Fibroblast of the conjunctiva (primary cell): ENCODE measurements at places on chromosomes 13 and 19.
A peak's percentile ranks its signal among the peaks of the same experiment; 100 is the strongest.

DNA sequence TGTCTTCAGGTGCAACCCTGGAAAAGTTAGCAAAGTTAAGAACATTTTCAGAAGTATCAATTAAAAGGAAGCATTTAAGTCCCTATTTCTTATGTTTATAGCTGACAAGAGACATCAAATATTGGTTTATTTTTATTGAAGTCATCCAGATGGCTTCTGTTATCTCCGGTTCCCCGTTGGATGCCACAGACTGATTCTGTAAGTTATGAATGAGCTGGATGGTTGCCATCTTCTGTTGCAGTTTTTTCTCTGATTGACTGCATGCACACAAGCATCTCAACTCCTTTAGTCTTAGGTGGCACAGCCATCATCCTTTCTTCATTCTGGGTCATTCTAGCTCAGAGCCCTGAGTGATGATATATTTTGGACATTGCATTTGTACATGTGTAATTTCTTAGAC lies 10.6 kb upstream of the OXGR1 start:
- DNase-seq = no peak

- DNase-seq = no peak
Observed at GRCh38 chr19:39546599-39546998, 6.6 kb upstream of the EID2 start.

DNA sequence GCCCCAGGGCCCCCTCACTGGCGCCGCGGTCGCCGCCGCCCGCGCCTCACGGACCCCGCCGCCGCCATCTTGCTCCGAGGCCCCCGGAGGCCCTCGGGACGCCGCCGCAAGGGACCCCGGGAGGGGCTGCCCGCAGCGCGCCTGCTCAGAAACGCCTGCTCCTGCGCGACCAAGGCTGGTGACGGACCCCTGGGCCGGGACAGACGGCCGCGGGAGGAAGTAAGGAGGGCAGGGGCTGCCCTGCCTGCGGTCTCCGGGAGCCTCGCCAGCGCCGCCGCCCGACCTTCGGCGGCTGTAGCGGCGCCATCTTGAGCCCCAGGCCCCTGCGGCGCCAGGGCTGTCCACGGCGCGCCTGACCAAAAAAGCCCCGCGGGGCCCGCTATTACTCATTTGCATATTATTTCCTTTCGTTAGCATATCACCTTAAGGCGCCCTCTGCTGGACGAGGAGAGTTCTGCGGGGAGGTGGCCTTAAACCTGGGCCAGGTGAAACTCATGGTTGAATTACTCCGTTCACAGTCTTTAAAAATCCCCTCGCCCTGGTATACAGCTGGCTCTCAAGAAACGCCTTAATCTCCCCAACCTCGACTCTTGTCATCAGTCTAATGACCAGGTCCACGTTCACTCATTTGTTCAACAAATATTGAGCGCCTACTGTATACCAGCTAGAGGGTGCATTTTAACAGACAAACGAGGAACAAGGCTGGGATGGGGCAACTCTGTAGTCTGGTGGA lies at the start of gene REXO1:
Gene REXO1 (minus strand): TSS at position 85 of the 733 bp plus-strand sequence. CDS start 125 bp downstream, outside the sequence.
- peak; percentile 74 for DNase-seq

GRCh38 chr13:27442071-27442647 lies 8.2 kb downstream of the MTIF3 start:
- DNase-seq = no peak

DNA sequence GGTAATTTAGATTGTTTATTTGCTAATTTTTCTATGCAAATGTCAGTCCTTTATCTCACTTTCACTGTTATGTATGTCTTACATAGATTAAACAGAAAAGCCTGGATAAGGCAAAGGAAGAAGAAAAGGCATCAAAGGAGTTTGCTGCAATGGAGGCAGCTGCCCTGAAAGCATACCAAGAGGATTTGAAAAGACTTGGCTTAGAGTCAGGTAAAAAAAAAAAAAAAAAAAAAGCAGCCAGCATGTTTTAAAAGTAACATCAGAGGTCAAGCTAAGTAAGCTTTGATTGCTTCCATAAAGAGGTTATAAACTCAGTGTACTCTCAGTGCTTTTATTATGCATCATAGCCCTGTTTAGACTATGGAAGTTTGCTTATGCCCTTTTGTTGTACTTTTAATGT lies 3.8 kb downstream of the WBP4 start:
- DNase-seq = peak; percentile 75

DNA sequence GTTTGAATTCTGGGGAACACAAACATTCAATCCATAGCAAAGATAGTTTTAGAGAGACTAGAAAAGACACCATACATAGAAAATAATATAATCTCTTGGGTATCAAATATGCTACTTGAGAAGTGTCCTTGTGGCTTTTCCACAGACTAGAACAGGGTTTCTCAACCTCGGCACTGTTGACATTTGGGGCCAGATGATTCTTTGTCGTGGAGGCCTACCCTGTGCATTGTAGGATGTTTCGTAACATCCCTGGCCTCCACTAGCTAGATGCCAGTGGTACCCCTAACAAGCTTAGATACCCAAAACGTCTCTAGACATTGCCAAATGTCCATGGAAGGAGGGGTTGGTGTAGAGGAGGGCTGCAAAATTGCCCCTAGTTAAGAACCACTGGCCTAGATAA lies 2.2 kb upstream of the ESD start:
- DNase-seq = no peak

GRCh38 chr19:2711172-2711874 lies 8.8 kb upstream of the GNG7 start:
- DNase-seq = no peak

DNA sequence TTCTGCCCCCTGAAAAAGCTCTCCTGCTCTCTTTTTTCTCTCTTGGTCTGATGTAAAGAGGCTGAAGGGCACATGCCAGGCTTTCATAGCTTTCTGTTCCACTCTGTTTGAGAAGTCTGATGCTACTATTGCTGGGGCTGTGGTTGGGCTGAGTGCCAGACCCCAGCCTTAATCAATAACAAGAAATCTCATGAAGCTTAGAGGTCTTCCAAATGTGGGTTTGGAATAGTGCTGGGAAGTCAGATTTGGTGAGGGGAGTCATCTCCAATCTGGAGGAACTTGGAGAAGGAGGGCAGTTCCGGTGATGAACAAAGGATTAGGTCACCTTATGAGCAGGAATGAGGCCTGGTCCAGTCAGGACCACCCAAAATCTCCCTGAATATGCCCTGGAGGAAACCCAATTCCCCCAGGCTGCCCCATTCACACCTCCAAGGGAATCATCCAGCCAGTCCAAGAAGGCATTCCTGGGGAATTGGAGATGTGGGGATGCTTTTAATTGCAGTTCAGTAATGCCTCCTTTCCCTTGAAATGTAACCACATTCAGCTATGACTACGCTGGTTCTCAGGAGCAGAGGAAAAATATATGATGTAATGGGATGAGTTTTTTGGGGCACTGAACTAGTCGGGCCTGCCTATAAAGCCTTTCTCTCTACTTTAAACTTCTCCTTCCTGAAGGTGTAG lies 102.0 kb downstream of the STARD13 start:
- DNase-seq = no peak

DNA sequence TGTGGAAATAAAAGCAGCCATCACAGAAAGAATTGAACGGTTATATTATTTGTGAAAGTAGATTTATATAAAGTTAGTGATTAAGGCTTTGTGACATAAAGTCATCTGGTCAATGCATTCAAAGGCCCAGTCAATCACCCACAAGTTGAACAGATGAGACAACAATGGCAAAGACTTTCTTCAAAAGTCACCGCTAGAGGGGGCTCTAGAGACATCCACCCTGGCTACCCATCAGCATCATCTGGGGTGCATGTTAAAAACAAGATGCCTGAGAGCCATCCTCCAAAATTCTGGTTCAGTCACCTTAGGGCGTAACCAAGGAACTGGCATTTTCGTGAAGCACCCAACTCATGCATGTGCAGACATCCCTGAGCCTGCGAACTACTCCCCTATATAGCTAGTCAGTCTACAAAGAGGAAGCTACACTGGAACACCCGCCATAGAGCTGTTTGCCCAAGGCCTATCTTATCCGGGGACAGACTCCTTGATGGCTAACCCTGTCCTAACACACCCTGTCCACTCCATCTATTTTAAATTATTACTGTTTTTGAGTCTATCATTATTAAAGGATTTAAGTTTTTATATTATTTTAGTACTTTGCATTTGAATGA lies 970.5 kb downstream of the UQCRFS1 start:
- DNase-seq = peak; percentile 2

DNA sequence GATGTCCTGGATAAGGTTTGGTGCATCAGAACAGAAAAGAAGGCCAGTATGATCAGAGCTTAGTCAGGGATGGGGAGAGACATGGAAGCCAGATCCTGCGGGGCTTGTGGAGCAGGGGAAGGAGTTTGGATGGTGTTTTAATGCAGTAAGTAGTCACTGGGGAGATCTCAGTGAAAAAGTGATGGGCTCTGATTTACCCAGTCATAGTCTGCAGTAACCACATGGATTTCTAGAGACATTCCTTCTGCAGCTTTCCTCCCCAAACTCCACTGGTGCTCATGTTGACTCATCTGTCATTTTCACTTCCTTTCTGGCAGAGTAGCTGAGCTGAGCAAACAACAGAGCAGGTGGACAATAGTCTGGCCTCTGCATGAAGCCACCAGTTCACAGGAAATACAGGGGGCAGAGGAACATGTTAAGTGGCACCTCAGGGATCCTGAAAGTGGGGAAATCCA lies 144.1 kb downstream of the DPF1 start:
- peak; percentile 16 for DNase-seq

GRCh38 chr13:38685974-38686576 lies 802 bp upstream of the FREM2 start:
- peak; percentile 5 for DNase-seq

DNA sequence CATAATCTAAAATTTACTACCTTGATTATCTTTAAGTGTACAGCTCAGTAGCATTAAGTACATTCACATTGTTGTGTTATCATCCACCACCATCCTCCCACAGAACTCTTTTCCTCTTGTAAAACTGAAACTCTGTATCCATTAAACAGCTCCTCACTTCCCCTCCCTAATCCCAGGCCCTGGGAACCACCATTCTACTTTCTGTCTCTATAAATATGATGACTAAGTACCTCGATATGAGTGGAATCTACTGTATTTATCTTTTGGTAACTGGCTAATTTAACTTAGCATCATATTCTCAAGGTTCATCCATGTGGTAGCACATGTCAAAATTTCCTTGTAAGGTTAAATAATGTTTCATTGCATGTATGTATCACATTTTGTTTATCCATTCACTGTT lies 49.0 kb upstream of the POMP start:
- DNase-seq = no peak

GRCh38 chr13:26460648-26461047 lies 96.8 kb upstream of the WASF3 start:
- no peak for DNase-seq

- DNase-seq = no peak
Observed at GRCh38 chr19:44712864-44713515, 14.0 kb downstream of the CEACAM16 start.

DNA sequence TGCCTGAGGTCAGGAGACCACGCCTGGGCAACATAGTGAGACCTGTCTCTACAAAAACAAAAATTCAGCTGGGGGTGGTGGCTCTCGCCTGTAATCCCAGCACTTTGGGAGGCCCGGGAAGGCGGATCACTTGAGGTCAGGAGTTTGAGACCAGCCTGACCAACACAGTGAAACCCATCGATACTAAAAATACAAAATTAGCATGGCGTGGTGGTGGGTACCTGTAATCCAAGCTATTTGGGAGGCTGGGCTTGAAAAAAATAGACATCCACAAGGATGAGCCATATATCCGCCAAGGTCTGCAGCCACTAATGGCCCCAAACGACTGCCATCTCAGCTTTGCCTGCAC lies 3.1 kb downstream of the RPS16 start:
- DNase-seq = no peak

DNA sequence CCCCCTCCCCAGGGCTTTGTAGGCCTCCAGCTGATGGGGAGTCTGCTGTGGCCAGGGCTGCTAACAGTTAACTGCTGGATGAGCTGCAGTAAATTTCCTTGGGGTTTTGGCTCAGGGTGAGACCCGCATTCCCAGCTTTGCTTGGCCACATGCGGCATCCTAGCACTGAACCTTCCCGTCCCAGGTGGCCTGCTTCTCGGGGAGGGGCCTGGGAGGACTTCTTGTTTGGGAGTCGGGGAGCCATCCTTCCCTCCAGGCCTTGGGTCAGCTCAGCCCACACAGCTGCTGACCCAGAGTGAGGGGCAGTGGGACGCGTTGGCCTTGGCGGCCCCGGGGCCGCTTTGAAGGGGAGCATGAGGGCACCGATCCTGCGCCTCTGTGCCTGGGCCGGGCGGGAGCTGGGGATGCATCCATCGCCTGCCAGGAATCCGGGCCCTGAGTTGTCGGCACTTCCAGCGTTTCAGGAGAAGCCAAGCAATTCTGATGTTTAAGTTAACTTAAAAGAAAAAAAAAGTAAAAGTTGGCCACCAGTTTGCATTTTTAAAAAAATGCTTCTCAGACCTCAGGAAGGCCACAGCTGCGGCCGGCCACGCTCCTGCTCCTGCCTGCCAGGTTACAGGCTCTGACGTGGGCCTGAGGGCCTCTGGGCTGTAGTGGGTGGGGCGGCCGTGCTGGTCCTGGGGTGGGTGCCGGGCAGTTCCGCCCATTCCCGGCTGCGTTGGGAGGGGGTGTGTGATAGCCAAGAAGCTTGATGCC lies 27.7 kb downstream of the CRTC1 start:
- peak; percentile 43 for DNase-seq

GRCh38 chr13:32840989-32841713 lies 175.1 kb upstream of the KL start:
- DNase-seq = no peak

GRCh38 chr19:16920816-16921529 lies 32.2 kb downstream of the F2RL3 start:
- DNase-seq = peak; percentile 27

GRCh38 chr19:44785993-44786392 lies 8.3 kb downstream of the CBLC start:
- no peak for DNase-seq

GRCh38 chr19:7602935-7603497 lies 7.4 kb downstream of the CAMSAP3 start:
- DNase-seq = no peak

GRCh38 chr13:67273001-67273400 lies 42.9 kb upstream of the PCDH9 start:
- no peak for DNase-seq

DNA sequence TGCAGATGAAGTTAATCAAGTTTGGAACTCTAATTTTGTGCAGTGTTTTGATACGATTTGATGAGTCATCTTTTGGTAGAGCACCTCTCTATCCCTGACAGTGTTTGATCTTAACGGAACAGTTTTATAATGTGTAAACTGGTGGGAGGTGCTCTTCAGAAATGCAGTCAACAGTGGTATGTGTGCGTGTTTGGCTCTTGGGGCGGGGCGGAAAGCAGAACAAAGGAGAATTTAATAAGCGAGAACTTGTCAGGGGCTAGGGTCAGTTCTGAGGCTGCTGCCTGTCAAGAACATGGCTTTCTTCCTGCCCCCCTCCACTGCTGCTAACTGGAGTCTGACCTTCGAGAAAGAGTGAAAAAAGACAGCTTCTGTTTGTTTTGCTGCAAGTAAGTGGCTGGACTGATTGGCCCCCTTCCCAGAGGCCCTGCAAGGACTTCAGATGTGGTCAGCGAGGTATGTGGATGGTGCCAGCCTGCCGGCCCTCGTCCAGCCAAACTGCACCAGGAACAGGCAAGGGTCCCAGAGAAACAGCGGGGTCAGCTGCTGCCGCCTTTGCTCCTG lies 40.8 kb downstream of the BBC3 start:
- peak; percentile 66 for DNase-seq

GRCh38 chr19:52527956-52528351 lies 486 bp downstream of the ZNF808 start:
- no peak for DNase-seq
